ENCODE measurements at places on chromosomes 11 and 22. TPM values are rescaled to one million over a fixed set of nuclear protein-coding genes. Genes with fewer than 3 reads are reported as not detected.

MS4A1 gene
- polyA plus RNA-seq = not detected

SEZ6L gene
- polyA plus RNA-seq = not detected

GPR83 gene
- 0.06 TPM for polyA plus RNA-seq

OR51B4 gene
- polyA plus RNA-seq = not detected

SCN2B gene
- not detected for polyA plus RNA-seq

VSIG10L2 gene
- not detected for polyA plus RNA-seq

PAX6 gene
- 2.5 TPM for polyA plus RNA-seq

KRTAP5-8 gene
- polyA plus RNA-seq = not detected

NFAM1 gene
- not detected for polyA plus RNA-seq

OR6A2 gene
- polyA plus RNA-seq = not detected

TNNT3 gene
- polyA plus RNA-seq = not detected

MS4A3 gene
- polyA plus RNA-seq = not detected

OR5L1 gene
- polyA plus RNA-seq = not detected

PGA5 gene
- not detected for polyA plus RNA-seq

OR5D13 gene
- not detected for polyA plus RNA-seq
